ENCODE measurements at places on chromosomes 6 and 20.
A peak's percentile ranks its signal among the peaks of the same experiment; 100 is the strongest.

DNA sequence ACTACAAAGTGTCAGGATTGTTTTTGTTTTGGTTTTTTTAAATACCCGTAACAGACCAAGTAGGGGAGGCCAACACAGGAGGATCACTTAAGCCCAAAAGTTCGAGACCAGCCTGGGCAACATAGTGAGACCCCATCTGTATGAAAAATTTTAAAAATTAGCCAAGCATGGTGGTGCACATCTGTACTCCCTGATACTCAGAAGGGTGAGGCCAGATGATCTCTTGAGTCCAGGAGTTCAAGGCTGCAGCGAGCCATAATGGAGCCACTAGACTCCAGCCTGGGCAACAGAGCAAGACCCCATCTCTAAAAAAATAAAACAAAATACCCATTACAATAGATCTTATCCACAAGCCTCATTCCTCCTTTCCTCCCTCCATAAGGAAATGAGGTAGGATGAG, 28.7 kb upstream of the TM9SF4 start:
- DNase-seq = no peak

DNA sequence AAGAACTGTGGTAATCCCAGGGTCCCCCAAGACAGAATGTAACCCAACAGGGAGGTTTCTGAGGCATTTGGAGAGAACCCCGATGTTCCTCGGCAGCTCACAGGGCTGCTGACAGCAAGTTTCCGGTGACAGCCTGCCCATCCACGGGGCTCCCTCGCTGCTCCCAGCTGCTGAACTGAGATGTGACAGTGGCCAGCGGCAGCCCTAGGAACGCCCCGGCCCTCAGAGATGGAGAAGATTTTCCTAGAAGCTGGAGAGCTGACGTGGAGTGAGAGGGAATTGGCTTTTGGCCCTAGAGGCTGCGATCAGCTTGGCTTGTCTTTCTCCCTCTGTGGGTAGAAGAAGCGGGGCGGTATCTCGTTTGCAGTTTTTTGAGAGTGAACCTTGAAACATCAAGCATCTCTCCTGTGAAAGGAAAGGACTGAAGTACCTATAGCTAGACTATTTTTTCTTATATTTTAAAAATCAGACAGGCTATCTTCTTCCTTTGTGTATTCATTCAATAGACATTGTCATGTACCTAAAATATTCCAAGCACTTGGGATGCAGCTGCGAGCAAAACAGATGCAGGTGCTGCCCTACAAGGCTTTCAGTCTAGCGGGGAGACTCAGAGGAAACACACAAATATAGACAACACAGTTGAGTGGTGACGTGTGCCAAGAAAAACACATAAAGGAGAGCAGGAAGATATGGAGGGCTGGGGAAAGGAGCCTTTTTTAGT, 28.4 kb upstream of the NFATC2 start:
- no peak for DNase-seq

GRCh38 chr20:6888736-6889395, 121.4 kb downstream of the BMP2 start:
- DNase-seq = no peak

DNA sequence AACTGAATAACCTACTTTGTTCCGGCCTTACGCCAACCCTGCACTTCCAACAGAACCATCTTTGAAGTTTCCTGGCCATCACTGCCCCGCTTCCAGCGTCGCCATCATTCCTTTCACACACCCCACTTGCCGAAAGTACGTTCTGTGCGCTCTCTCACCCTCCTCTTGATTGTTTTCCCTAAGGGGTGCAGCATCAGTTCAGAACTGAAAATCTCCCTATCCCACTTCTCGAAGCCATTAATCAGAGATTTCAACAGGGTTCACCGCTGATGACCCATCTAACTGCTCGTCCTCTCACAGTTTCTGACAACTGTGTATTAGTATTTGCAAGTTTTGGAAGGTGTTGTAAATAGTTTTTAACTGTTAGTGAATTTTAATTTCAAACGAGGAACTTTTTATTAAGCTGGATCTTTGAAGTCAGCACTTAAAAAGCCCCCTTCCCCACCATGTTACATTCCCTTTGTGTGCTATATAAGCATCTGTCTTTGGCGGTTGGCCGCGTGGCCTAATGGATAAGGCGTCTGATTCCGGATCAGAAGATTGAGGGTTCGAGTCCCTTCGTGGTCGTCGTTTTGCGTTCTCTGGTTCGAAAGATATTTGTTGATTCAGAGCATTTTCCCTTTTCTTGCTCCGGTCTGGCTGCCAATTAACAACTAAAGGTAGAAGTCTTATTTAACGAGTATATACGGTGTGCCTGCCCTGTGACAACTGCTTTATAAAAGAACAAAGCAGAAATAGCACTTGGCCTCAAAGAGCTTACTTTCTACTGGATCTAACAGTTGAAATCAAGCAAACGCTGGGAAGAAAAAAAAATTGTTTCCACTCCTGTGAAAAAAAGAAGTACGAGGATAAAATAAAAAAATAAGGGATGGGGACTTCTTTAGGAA, 42.6 kb downstream of the TRIM27 start:
- DNase-seq = peak; percentile 23

GRCh38 chr6:168536665-168537539, 95.9 kb downstream of the SMOC2 start:
- DNase-seq = no peak

DNA sequence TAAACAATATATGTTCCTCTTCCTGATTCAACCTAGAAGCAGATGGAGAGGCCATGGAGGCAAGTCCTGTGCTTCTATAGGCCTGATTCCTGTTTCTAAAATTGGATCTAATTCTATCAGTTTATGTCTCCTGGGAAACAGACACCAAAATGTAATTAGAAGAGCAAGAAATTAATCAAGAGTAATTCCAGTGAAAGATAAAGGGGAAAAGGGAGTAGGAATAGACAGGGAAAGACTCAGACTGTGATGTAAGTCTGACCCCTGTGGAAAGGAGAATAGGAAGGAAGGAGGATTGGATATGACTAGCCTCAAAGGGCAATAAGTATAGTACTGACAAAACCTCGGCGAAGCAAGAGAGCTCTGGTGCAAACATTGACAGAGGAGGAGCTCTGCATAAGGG, 33.9 kb upstream of the FBXO30 start:
- DNase-seq = no peak

GRCh38 chr6:129946439-129947140, 71.8 kb upstream of the L3MBTL3 start:
- DNase-seq = no peak

DNA sequence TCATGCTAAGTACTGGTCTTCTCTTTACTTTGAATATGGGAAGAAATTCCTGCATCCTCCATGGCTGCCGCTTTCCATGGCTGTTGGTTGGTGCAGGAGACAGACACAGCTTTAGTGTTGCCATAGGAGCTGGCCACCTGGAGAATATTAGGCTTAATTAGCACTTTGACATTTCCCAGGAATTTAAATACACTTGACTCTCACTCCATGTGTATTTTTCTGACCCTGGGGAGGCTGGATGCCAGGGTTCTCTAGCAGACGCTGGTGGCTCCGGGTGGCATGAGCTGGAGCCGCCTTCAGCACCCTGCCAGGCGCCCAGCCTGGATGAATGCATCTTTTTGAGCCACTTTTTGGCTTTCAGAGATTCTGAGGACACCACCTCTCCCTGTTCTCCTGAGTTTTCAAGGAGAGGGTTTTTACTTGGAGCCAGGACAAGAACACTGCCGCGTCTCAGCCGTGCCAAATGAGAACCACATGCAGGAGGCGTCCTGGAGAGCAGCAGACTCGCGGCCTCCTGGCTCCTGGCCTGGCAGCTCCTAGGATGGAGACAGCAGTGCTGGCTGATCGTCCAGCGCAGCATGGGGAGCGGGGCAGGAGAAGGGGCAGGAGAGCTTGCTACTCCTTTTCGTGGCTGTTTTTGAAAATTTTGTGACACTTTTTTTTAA, 258.8 kb downstream of the SMOC2 start:
- DNase-seq = no peak

DNA sequence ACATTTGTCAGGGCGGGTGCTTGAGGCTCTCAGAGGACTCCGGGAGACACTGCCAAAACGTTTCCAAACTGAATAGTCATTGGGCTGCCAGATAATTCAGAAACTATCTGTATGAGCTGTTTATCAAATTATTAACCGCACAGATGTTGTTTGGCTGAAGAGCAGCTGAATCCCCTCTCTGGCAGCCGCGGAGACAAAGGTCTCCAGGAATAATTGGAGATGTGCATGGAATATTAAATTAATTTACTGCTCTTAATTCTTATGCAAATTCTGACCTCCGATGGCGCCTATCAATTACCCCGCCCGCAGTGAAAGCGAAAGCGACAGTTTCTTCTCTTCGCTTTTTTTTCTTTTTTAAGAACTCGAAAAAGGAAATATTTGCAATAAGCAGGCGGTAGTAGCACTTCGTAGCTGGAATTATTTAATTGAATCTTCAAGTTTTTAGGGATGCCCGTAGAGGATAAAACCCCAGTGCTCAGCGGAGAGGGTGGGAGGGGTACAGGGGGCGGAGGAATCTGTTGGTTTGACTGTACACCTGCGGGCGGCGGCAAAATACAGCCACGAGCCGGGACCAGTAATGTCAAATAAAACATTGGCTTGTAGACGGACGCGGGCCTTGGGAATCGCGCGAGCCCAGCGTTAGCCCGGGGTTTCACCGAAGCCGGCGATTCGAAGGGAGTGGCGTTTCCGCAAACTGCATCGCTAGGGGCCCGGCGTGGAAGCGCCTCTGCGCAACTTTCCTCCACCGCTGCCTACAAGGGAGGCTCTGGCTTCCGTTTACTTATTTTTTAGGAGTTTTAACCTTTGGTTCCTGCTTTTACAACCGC, 6.2 kb downstream of the LINC00237 start:
- DNase-seq = no peak

GRCh38 chr20:8633366-8633765, 435.5 kb upstream of the PLCB4 start:
- no peak for DNase-seq

Data from GM12892 (cell line).